Activated CD4-positive, alpha-beta memory T cell treated with anti-CD3 and anti-CD28 coated beads for 36 hours (primary cell): ENCODE measurements at places on chromosomes 2 and 18.
A peak's percentile ranks its signal among the peaks of the same experiment; 100 is the strongest.

DNA sequence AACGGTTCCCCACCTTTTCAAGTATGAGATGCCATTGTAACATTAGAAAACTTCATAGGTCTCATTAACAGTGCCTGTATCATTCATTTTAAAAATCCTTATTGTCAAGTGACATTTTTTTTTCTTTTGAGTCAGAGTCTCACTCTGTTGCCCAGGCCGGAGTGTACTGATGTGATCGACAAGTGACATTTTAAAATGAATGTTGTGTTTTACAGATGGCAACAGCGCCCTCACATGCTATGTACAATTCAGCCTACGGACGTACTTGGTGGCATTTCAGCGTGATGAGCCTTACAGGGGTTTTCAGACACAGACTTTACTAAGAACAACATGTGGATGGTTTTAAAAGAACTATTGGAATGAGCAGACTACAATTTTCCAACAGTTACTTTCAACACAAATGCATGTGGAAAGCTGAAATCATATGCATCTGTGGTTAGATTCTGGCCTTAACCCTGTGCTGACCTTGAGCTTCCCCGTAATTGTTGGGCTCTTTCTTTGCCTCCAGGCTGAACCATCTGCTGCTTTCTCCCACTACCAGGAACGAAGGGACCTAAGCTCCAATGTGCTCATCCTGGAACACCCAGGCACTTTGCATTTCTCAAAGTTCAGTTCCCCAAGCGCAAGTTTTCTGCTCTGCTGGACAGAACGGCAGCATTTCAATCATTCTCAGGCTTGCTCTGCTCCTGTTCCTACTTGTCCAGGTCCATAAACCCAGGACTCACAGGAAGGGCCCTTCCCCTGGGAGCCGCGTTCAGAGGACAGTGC, 119.9 kb upstream of the NDUFV2 start:
- no peaks in the 10 kb centered on the region for H3K36me3 ChIP-seq
- DNase-seq, result peak; percentile 24
- no peaks in the 10 kb centered on the region for H3K27me3 ChIP-seq
- no peaks in the 10 kb centered on the region for H3K4me1 ChIP-seq
- no peak overlapping the region for H3K27ac ChIP-seq

DNA sequence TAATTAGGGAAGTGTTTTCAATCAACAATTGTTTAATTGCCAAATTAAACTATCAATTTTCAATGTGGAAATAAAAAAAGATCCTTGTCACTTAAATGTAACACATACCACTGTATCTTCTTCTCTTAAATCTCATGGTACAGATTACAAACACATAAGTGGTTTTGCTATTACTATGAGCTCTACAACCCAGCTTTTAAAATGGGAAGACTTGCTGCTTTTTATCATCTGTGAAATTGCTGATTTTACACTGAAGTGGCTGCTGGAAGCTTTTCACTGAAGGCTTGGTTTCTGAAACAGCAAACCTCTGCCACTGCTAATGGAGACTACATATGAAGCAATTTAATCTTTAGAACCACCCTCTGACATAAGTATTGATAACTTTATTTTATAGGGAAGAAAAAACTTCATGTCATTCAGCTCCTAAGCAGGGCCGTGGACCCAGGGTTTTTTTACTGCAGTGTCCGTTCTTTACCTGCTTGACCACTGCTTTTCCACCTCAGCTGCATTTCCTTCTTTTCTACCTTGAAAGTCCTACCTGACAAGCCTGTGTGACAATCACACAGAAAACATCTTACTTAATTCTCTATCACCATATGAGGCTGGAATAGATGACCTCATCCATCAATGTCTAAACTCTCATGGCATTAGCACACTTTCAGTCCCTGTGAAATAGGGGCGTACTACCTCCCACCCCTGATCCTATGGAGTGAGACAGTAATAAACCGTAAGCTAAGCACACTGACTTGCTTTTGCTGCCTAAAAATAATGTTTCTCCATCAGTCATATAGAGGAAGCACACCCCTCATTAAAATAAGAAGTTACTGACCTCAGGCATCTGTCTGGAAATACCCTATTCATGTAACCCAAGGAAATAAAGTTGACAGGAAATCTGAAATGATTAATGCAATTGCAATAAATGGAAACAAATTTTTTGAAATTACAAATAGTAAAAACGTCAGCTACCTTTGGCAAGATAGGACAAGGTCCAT, 19.2 kb upstream of the SLC8A1 start:
- H3K27me3 ChIP-seq, result no peaks in the 10 kb centered on the region
- H3K27ac ChIP-seq, result no peak overlapping the region
- H3K36me3 ChIP-seq, result no peaks in the 10 kb centered on the region
- H3K4me1 ChIP-seq, result no peaks in the 10 kb centered on the region

- no peak overlapping the region for H3K4me3 ChIP-seq
- no peaks in the 10 kb centered on the region for H3K27me3 ChIP-seq
- DNase-seq, result no peak
- H3K36me3 ChIP-seq, result no peaks in the 10 kb centered on the region
- no peak overlapping the region for H3K27ac ChIP-seq
Observed at GRCh38 chr18:11283479-11284161, 134.3 kb upstream of the PIEZO2 start.

GRCh38 chr2:228613133-228613850, 431.8 kb upstream of the SPHKAP start:
- no peaks in the 10 kb centered on the region for H3K4me1 ChIP-seq
- no peak overlapping the region for H3K4me3 ChIP-seq
- H3K36me3 ChIP-seq, result no peaks in the 10 kb centered on the region
- no peak for DNase-seq
- no peaks in the 10 kb centered on the region for H3K27me3 ChIP-seq

DNA sequence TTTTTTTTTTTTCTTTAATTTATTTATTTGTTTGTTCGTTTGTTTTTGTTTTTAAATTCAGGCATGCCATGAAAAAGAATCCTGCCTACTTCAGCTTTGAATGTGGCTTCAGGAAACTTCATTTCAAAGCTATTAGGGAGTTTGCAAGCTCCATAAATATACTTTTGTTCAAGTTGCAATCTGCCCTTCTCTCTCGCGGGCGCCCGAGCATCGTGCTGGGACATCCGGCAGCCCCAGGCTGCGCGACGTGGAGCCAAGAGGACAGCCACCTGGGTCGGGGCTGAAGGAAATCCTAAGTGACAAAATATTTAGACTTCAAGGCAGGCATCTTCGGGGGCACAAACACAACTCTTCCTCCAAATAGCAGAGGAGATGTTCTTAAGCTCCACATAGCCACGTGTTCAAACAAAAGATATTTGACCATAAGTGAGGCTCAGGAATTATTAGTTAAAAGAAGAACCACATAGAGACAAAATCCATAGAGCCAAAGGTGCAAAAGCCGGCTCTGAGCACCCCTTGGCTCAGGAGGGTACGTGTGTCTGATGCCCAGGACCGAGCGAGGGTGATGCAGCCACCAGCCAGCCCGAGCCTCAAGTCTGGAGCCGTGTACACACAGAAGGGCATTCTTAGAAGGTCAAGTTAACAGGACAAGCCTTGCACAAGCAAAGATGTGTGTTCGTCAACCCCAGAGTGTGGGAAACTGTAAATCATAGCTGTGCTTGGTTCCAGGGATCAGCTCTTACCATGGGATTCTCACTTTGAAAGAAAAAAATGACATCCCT, 256.5 kb upstream of the SALL3 start:
- H3K27me3 ChIP-seq, result peaks cover 16% of the 10 kb centered on the region
- H3K27ac ChIP-seq, result no peak overlapping the region
- no peak for DNase-seq
- H3K36me3 ChIP-seq, result no peaks in the 10 kb centered on the region
- no peak overlapping the region for H3K4me3 ChIP-seq

DNA sequence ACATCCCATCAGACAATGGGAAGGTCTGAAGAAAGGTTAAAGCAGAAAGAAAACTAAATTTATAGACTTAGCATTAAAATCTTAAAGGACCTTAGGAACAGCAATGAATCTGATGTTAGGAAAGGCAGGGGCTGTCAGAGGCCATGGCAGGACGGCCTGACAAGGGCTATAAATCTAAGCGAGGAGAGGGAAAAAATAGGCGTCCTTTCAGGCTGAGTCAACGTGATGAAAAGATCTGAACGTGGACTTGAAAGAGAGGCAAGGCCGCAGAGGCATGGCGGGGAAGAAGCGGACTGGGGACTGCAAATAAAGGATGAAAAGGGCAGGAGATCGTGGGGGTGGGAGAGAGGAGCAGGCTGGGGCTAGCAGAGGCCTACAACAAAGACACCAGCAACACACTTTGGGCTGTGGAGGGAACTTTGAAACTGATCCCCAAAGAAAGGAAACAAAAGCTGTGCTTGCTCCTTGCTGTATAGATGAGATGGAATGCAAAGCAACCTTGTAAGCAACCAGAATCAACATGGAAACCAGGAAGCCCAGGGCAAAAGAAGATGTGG, 145.6 kb downstream of the NRP2 start:
- peaks cover 4% of the 10 kb centered on the region for H3K27me3 ChIP-seq
- H3K4me1 ChIP-seq, result no peaks in the 10 kb centered on the region
- no peak overlapping the region for H3K4me3 ChIP-seq
- H3K36me3 ChIP-seq, result no peaks in the 10 kb centered on the region
- DNase-seq, result no peak
- no peak overlapping the region for H3K27ac ChIP-seq

DNA sequence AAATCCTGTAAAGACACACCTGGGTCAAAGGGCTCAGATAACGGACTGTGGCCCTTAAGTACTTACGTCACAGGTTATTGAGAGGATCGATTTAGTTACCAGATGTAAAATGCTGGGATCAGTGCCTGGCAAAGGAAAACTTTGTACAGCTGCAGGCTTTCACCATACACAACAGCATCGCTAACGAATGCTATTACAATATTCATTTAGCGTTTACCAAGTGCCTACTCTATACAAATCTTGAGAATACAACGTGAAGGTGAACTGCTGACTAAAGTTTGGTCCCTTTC, 619 bp upstream of the MSH6 start:
- peak overlapping the region; percentile 62 for H3K27ac ChIP-seq
- no peaks in the 10 kb centered on the region for H3K27me3 ChIP-seq
- peaks cover 15% of the 10 kb centered on the region for H3K36me3 ChIP-seq
- peaks cover 17% of the 10 kb centered on the region for H3K4me1 ChIP-seq
- no peak for DNase-seq
- H3K4me3 ChIP-seq, result peak overlapping the region; percentile 67

DNA sequence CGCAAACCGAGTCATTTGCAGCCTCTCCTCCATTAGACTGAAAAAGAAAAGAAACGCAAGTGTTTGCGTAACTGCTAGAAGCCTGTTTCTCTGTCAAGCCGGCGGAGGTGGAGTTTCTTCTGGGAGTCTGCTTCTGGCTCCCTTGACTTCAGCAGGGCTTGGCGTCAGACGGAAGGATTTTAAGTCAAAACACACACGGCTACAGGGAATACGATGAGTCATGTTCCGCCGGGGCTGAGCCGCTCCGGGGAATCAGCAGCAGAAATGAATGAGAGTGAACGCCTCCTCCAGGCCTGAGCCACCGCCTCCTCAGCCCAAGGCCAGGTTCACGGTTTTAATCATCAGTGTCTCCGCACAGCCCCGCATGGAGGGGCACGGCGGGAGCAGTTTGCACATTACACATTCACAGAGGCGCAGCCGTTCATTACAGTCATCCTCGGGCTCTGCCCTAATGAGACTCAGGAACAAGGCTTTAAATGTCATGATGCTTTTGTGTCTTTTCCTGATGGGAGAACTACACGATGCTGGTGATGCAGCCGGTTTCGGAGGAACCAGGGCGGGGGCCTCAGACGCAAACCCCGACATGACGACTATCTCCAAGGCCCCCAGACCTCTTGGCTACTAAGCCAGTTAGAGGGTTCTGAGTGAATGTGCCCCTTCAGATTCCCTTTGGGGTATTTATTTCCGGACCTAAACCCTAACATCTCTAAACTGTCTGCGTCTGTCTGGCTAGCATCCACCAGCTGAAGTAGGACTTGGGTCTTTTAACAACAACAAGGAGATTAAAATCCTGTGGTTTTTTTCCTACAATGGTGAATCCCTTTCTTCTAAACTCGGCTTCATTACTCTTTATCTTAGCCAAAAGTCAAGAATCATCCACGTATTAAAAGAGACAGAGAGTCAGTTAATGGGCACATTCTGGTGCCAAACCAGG, 11.1 kb upstream of the SCG2 start:
- H3K4me3 ChIP-seq, result no peak overlapping the region
- H3K27ac ChIP-seq, result no peak overlapping the region
- DNase-seq, result no peak
- H3K4me1 ChIP-seq, result no peaks in the 10 kb centered on the region

DNA sequence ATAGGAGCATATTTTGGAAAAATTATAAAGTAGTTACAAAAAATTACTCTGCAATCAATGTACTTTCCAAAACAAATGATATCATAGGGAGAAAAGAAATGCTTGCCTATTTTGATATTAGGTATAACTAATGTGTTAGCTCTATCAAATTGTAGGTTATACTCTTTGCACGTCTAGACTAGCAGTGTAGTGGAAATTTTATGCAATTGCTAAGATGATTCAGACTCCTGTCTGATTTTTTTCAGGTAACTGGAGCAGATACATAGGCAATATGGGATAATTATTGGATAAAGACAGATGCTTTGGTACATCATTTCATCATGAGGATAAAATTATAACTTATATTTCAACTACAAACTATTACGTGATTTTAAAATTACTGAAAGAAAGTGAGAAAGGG, 918.3 kb downstream of the EPHA4 start:
- H3K27ac ChIP-seq, result no peak overlapping the region
- no peak for DNase-seq
- no peak overlapping the region for H3K4me3 ChIP-seq
- H3K36me3 ChIP-seq, result no peaks in the 10 kb centered on the region

DNA sequence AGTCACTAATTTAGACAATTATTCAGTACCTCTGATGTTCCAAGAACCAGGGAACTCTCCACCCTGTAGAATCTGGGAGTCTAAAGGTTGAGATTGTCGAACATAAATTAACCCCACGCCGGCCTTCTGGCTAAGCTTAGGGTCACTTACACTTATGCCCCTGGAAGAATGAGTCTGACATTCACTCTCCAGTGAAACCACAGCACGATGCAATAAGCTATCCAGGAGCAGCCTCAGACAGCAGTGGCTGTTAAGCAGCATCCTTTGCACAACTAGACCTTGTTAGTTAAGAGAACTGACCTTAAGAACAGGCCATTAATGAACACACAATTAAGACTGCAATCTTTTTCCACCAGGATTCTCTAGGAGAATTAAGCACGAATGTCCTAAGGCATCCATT, 25.0 kb downstream of the SH3YL1 start:
- no peaks in the 10 kb centered on the region for H3K4me1 ChIP-seq
- H3K36me3 ChIP-seq, result peaks cover 33% of the 10 kb centered on the region
- no peak for DNase-seq
- H3K4me3 ChIP-seq, result no peak overlapping the region
- no peaks in the 10 kb centered on the region for H3K27me3 ChIP-seq
- H3K27ac ChIP-seq, result no peak overlapping the region

DNA sequence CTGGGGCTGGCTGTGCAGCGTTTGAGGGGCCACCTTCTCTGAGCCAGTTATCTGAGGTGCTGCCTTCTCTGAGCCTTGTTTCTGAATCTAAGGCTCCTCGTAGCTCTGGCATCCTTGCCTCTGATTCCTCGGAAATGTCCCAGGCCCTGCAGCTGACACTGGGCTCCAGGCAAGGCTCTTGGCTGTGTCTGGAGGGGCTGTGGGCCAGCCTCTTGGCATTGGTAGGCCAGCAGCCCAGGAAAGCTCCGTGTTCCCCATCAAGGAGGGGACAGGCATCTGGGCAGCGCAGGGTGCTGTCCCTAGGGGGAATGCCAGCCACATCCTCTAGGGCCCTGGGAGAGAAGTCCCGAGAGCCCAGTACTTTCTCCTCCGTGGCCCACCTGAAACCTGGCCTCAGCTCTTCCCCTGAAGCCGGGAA, 40.7 kb upstream of the TAF1B start:
- DNase-seq, result no peak
- no peak overlapping the region for H3K4me3 ChIP-seq
- no peaks in the 10 kb centered on the region for H3K27me3 ChIP-seq
- H3K4me1 ChIP-seq, result peaks cover 35% of the 10 kb centered on the region
- no peak overlapping the region for H3K27ac ChIP-seq
